Activated CD4-positive, CD25-positive, alpha-beta regulatory T cell (primary cell): ENCODE measurements at places on chromosomes 6 and 20.
A peak's percentile ranks its signal among the peaks of the same experiment; 100 is the strongest.

DNA sequence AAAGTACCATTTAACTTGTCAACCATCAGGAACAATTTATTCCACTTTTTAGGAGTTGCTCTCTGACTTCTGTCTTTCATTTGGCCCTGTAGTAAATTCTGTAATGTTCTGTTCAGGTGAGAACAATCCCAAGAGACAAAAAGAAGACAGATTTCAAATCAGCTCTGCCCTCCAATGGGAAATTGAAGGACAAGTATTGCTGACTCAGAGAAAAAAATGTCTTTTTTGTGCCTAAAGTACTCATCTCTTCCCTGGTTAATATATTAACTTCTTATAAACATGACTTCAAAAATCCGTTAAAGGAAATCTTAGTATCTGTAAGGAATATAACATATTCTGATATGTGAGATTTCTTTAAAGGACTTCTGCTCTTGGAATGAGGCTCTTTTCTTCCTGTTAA, 38.6 kb upstream of the SCGN start:
- no peak for DNase-seq

- no peak for DNase-seq
These were observed 138.1 kb downstream of the TMEM242 start for GRCh38 chr6:157185171-157185570.

DNA sequence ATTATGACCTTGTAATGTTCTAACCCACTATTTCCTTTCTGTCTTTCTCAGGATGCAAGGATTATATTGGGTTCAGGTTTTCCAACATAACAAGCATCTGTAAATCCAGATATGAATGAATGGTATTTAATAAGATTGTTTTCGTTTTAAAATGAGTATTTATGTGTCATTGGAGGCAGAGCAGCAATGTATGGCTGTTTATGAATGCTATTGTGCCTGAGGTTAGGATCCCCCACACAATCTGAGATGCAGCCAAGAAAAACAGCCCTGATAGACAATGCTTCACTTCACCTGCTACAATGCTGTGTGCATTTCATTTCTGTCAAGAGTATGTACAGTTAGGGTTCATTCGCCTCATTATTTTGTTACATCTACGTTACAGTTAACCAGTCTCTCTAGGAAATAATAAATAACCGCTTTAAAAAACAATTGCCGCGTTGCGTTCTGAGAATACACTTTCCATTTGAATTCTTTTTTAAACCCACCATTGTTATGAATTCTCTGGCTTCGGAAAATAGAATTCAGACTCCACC, 19.6 kb downstream of the TFAP2A start:
- no peak for DNase-seq

DNA sequence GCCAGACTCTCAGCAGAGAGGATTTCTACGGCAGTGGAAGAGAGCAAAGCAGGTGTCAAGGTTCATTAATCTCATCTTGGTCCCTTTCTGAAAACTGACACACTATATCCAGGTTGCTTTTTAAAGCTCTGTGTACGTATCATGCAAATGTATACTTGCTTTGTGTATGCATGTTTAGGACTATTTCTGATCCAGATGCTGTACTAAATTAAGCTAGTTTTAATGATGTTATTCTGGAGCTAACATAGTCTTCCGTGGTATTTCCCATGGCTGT, 59.2 kb upstream of the SNX9 start:
- DNase-seq, result no peak

DNA sequence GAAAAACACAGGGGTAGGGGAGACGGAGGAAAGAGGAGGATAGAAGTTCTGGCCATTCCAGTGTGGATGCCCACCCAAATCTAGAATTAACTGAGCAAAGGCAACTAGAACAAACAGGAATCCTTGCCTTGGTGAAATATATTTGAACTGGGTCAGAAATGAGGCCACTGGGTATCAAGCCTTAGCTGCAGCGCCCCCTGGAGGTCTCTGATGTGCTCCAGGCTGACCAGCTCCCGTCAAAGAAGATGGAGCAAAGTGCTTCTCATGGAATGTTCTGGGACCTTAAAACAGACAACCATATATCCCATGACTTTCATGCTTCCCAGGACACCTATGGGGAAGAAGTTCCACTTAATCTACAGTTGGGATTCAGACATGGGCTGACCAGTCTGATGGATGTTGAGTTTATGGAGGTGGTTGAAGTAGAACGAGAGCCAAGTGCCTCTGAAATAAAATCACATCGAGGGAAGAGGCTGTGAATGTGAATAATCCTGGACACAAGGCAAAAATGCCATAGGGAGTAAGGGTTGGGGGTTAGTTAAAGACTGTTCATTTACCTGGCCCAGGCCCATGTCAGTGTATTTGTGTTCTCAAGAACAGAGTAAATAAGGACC, 50.4 kb downstream of the HLA-DPB1 start:
- peak; percentile 43 for DNase-seq

DNA sequence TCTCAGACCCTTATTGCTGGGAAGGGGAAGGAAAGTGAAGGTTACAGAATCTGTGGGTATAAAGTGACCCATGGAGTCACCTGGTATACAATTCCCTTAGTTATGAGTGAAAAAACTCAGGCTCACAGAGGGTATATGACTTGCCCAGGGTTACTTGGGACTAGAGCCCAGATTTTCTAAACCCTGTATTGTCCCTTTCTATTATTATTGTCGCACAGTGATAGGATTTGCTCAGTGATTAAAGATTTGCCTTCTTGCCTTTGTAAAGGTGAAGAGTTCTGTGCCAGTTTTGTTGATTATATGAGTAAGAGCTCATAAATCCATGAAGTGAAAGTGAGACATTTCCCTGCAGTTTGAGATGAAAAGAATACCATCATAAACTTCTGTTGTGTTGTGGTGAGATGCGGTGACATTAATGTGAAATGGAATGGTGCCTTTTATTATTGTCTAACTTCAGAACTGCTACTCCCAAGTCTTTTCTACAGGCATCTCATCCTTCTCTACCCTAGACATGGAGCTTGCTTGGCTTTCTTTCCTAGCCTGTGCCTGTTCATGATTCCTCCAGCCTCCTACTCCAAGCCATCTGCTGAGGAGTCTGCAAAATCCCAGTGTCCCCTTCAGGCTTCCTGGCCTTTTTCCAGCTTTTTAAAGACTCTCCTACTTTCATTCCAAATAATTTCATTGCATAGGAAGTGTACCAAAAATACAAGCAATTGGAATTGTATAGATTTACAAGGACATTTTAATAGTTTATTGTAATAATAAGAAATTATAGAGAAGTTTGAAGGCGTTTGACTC, 33.5 kb upstream of the ADIG start:
- no peak for DNase-seq
